ENCODE measurements at places on chromosomes 7 and 10. TPM values are rescaled to one million over a fixed set of nuclear protein-coding genes. Genes with fewer than 3 reads are reported as not detected.
A peak's percentile ranks its signal among the peaks of the same experiment; 100 is the strongest.

GRCh38 chr7:21251151-21251800 is 176.6 kb upstream of the SP4 start:
- H3K4me1 ChIP-seq: no peaks in the 10 kb centered on the region
- H3K36me3 ChIP-seq: no peaks in the 10 kb centered on the region
- no peak overlapping the region for H3K4me3 ChIP-seq
- no peak overlapping the region for H3K27ac ChIP-seq

DNA sequence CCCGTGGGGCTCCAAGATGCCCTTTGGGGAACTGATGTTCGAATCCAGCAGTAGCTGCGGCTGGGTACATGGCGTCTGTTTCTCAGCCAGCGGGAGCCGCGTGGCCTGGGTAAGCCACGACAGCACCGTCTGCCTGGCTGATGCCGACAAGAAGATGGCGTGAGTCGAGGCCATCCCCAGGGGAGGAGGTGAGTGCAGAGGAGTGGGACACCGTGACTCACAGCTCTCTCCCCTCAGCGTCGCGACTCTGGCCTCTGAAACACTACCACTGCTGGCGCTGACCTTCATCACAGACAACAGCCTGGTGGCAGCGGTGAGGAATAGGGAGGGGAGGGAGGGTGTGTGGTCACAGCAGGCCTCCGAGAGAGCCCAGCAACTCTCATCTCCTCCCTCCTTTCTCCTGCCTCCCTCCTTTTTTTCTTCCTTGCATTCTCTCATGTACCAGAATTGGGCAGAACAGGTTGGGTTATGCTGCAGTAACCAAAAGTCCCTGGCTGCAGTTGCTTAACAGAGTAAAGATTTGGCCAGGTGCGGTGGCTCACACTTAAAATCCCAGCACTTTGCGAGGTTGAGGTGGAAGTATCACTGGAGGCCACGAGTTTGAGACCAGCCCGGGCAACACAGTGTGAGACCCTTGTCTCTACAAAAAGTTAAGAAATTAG is 16.5 kb downstream of the ARPC1B start:
- no peaks in the 10 kb centered on the region for H3K27me3 ChIP-seq
- peaks cover 23% of the 10 kb centered on the region for H3K4me1 ChIP-seq
- H3K4me3 ChIP-seq: no peak overlapping the region
- DNase-seq: no peak

DNA sequence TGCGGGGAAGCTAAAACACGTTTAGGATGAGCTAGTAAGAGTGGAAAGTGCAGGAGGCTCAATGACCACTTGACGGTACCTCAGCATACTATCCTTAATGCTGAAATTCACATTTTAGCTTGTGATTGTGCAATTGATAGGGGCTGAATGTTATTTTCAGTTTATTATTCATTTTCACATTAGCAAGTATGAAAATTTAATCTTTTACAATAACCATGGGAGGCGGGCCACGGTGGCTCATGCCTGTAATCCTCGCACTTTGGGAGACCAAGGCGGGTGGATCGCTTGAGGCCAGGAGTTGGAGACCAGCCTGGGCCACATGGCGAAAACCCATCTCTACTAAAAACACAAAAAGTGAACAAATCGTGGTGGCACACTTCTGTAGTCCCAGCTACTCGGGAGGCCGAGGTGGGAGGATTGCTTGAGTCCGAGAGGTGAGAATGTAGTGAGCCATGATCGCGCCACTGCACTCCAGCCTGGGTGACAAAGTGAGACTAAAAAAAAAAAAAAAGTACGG is 22.0 kb upstream of the ANLN start:
- H3K27ac ChIP-seq: no peak overlapping the region
- H3K27me3 ChIP-seq: peaks cover 4% of the 10 kb centered on the region
- H3K4me1 ChIP-seq: peaks cover 6% of the 10 kb centered on the region
- peak overlapping the region; percentile 69 for H3K4me3 ChIP-seq
- DNase-seq: no peak

- no peak overlapping the region for H3K27ac ChIP-seq
- H3K36me3 ChIP-seq: no peaks in the 10 kb centered on the region
- H3K27me3 ChIP-seq: no peaks in the 10 kb centered on the region
- no peak overlapping the region for H3K4me3 ChIP-seq
- no peaks in the 10 kb centered on the region for H3K4me1 ChIP-seq
- no peak for DNase-seq
Observed at GRCh38 chr7:109864230-109864629, 1226.7 kb upstream of the LRRN3 start.

- DNase-seq: no peak
- no peaks in the 10 kb centered on the region for H3K4me1 ChIP-seq
- H3K36me3 ChIP-seq: no peaks in the 10 kb centered on the region
- no peak overlapping the region for H3K4me3 ChIP-seq
Observed at GRCh38 chr7:37054624-37055241, 330.4 kb upstream of the AOAH start.

DNA sequence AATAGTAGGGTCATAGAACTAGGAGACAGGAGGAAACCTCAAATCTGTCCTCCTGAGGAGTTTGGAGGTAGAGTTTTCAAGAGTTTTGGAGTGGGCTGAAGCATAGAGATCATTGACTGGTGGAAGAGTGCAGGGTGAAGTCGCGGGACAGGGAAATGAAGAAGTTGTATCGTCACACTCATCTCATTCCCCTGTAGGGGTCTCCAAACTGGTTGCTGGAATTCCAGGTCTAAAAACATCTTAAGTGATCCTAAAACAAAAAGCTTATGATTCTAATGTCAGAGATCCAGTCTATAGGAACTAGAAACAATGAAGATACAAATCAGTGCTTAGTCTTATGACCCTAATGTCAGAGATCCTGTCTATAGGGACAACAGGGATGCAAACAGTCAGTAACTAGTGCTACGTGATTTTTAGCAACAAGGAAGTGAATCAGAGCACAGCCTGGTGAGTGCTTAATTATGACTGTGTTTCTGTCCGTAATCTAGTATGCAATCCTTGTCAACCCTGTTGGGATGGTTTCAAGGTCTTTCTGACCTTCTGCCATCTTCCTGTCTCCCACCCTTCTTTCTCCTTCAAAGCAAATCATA is 139.4 kb downstream of the SKIDA1 start:
- no peak overlapping the region for H3K4me3 ChIP-seq
- no peak overlapping the region for H3K27ac ChIP-seq
- H3K27me3 ChIP-seq: no peaks in the 10 kb centered on the region
- H3K36me3 ChIP-seq: no peaks in the 10 kb centered on the region
- no peak for DNase-seq

- H3K4me1 ChIP-seq: no peaks in the 10 kb centered on the region
- no peaks in the 10 kb centered on the region for H3K36me3 ChIP-seq
- H3K27ac ChIP-seq: no peak overlapping the region
- no peak overlapping the region for H3K4me3 ChIP-seq
- no peaks in the 10 kb centered on the region for H3K27me3 ChIP-seq
Observed at GRCh38 chr7:67599331-67600062, 602.9 kb downstream of the TYW1 start.

GRCh38 chr7:17523813-17524739 is 225.6 kb downstream of the AHR start:
- DNase-seq: no peak
- no peaks in the 10 kb centered on the region for H3K27me3 ChIP-seq
- no peak overlapping the region for H3K4me3 ChIP-seq
- no peaks in the 10 kb centered on the region for H3K4me1 ChIP-seq
- H3K36me3 ChIP-seq: no peaks in the 10 kb centered on the region

DNA sequence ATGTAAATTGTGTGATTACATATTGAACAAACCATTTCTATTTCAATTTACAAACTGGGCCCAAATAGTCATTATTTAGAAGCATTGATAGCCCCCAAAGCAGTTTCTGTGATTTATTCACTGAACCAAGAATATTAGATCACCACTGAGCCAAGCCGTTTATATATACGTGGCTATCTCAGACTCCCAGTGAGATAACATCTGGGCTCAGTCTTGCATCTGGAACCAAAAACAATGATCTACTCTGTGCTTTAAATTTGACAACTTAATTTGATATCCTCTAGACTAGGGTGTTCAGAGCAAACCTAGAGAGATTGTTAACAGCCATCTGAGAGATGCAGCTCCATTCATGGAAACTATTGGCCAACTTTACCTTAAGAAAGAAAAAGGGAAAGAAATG is 41.4 kb upstream of the BTBD16 start:
- no peaks in the 10 kb centered on the region for H3K4me1 ChIP-seq
- no peak for DNase-seq
- H3K27ac ChIP-seq: no peak overlapping the region
- no peaks in the 10 kb centered on the region for H3K36me3 ChIP-seq
- no peaks in the 10 kb centered on the region for H3K27me3 ChIP-seq

DNA sequence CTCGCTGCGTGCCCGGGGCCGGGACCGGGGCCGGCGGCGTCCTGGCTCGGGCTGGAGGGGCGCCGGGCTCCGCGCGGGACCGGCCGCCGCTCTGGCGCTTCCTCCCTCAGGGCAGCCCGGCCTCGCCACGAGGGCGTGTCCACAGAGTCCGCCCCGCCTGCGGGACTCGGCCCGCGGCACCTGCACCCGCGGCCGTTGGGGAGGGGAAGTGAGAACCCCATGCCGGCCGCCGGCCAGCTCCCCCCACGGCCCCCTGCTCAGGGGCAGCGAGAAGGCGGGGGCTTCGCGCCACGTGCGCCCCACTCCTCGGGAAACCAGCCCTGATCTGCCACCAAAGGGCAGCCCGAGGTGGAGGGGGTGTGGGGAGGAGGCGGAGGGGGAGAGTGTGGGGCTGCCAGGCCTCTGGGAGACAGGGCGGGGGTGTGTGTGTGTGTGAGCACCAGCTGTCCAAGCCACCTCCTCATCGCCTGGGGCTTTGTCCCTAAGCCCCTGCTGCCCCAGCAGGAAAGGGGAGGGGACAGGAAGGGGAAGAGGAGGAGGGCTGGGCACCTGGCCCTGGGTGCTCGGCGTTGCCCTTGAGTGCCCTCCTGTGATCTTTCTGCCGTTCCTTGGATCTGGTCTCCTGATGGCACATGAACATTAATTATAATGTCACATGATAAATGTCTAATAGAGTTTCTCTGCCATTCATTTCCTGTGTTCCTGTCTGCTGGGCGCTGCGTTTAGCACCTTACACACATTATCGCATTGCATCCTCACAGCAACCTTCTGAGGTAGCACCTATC is at the start of gene PIK3AP1:
Gene PIK3AP1, minus strand, starts transcription at position 93 of the 785 bp plus-strand sequence. CDS start 120 bp downstream, outside the sequence.
- peak within 1 kb of the TSS; percentile 89 for H3K27ac ChIP-seq
- H3K36me3 ChIP-seq: no peaks in the 10 kb centered on the region
- H3K4me3 ChIP-seq: peak within 1 kb of the TSS; percentile 73
- H3K27me3 ChIP-seq: no peaks in the 10 kb centered on the region
- peak; percentile 67 for DNase-seq

- peaks cover 2% of the 10 kb centered on the region for H3K27me3 ChIP-seq
- no peak for DNase-seq
- no peak overlapping the region for H3K4me3 ChIP-seq
- no peaks in the 10 kb centered on the region for H3K4me1 ChIP-seq
- H3K36me3 ChIP-seq: no peaks in the 10 kb centered on the region
Observed at GRCh38 chr7:101620991-101621390, 8.1 kb downstream of the MYL10 start.

DNA sequence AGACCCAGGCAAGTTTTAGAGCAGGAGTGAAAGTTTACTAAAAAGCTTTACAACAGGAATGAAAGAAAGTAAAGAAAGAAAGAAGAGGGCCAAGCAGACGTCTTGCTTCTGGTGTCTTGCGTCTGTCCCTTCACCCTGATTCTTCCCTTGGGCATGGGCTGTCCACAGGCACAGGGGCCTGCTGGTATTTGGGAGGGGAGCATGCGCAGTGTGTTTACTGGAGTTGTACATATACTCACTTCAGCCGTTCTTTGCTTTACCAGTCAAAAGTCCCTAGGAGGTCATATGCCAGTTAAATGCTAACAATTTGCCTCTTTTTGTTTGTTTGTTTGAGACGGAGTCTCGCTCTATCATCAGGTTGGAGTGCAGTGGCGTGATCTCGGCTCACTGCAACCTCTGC is 875.9 kb downstream of the REEP3 start:
- H3K36me3 ChIP-seq: no peaks in the 10 kb centered on the region
- H3K4me1 ChIP-seq: no peaks in the 10 kb centered on the region
- no peak for DNase-seq
- no peak overlapping the region for H3K4me3 ChIP-seq
- H3K27me3 ChIP-seq: no peaks in the 10 kb centered on the region

DNA sequence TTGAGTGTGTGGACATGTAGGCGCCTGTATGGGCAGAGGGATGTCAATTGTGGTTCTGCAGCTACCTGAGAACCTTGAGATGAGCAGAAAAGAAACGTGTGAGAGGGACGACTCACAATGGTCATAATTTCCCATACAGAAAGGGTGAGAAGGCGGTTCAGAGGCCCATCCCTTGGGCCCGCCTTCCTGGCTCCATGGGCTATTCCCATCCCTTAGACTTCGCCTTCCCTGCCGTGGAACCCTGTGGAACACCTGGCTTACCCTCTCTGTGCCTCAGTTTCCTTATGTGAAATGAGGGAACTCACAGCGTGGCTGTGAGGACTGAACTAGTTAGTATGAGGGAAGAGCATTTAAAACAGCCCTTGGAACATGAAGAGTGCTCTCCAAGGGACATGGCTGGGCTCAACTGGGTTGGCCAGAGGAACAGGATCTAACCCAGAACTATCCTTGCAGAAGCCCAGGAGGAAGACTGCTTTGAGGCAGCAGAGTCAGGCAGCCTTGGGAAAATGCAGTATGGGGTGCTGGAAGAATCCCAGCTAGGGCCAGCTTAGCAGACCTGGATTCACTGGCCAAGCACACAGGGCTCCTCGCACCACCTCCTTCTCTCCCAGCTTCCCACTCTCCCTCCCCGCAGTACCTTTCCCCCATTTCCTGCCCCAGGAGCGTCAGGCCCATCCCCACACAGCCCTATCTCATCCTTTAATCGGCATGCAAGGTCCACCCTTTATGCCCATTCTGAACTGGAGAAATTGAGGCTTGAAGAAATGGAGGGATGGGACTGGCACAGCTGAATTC is 11.1 kb upstream of the ZMIZ1 start:
- no peaks in the 10 kb centered on the region for H3K4me1 ChIP-seq
- H3K27ac ChIP-seq: no peak overlapping the region
- DNase-seq: no peak
- no peaks in the 10 kb centered on the region for H3K36me3 ChIP-seq
- H3K4me3 ChIP-seq: no peak overlapping the region

GRCh38 chr10:112896722-112897121 is 53.3 kb upstream of the TCF7L2 start:
- H3K27ac ChIP-seq: no peak overlapping the region
- H3K27me3 ChIP-seq: no peaks in the 10 kb centered on the region
- no peaks in the 10 kb centered on the region for H3K36me3 ChIP-seq
- DNase-seq: no peak
- no peak overlapping the region for H3K4me3 ChIP-seq
- H3K4me1 ChIP-seq: no peaks in the 10 kb centered on the region

DNA sequence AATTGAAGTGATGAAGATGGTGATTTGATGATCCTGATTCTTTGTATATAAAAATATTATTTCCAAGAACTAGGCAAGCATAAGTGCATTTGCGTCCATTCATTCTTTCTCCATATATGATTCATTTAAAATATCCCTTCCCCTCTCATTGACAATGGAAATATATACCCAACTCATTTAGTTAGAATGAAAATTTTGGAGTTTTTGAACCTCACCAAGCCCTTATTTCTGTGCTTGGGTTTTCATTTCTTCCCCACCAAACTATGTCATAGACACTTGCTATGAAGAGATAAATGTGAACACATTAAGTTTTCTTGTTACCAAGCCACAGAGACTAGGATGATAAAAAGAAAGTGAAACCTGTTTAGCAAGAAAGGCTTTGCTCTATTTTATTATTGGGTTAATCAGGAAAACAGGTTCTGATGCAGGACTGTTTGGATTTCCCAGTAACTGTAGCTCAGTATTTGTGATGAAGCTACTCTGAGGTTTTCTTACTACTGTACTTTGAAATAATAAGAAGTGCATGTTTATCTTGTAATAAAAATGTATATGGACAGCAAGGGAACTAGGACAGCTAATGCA is 68.3 kb downstream of the ITGB1 start:
- no peaks in the 10 kb centered on the region for H3K4me1 ChIP-seq
- DNase-seq: no peak
- no peak overlapping the region for H3K4me3 ChIP-seq
- H3K27me3 ChIP-seq: no peaks in the 10 kb centered on the region
- no peaks in the 10 kb centered on the region for H3K36me3 ChIP-seq

The CPEB3 gene
- 3.6 TPM for total RNA-seq

The SRRM3 gene
- total RNA-seq: not detected

The TECTB gene
- total RNA-seq: not detected

The LEP gene
- not detected for total RNA-seq

The WDR37 gene
- total RNA-seq: 59.6 TPM
